Activated naive CD4-positive, alpha-beta T cell treated with anti-CD3 and anti-CD28 coated beads, Interleukin-2, amount 50 U/mL, for 16 hours (primary cell): ENCODE measurements at places on chromosomes 16 and 17.

DNA sequence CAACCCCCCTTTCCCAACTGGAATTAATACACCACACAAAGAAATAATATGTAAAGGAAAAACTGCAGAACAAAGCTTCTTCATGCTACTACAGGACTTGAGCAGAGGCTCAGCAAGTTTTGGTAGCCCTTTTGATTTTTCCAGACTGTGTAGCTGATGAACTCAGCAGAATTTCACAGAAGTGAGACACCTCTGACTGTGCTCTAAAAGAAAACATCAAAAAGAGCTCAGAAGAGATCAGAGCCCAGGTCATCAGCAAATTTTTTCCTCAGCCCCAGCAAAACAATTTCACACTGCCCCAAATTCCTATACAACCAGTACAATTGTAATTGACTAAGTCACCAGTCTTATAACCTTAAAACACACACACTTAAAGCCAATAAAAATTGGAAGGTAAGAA lies 38.0 kb downstream of the TTC19 start:
- DNase-seq, result no peak

- no peak for DNase-seq
Observed at GRCh38 chr17:81037026-81037797, 2.3 kb downstream of the BAIAP2 start.

DNA sequence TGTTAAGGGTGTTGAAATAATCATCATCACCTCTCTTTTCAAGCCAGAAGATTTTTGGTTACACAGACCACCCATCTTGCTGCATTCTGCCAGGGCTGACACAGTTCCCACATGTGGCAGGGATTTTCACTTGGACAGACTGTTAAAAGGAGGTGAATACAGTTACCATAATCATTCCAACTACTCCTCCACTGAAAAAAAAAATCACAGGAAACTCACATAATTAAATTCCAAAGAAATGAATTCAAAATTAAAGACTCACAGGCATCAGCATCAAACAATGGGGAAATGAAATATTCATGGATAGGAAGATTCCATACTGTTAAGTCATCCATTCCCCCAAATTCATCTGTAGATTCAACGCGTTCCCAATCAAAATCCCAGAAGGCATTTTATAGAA lies 209.4 kb downstream of the MRTFB start:
- DNase-seq, result no peak

DNA sequence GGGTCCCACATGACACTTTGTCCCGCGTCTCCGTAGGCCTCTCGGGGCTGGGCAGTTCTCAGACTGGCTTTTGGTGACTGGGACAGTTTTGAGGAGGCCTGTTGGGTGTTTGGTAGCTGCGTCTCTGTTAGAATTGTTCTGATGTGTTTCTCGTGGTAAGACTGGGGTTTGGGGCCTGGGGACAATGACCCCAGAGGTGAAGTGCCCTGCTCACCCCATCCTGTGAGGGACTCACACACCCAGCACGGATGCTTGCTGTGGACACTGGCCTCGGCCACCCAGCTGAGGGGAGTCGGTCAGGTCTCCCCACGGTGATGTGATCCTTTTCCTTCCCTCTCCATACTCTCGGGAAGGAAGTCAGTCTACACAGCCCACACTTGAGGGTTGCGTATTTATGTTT lies 50.3 kb downstream of the METRNL start:
- DNase-seq, result no peak

GRCh38 chr17:42311240-42312034 lies 23.1 kb downstream of the STAT5A start:
- DNase-seq, result no peak

- DNase-seq, result no peak
Observed at GRCh38 chr17:60155815-60156214, 6.0 kb downstream of the CA4 start.

DNA sequence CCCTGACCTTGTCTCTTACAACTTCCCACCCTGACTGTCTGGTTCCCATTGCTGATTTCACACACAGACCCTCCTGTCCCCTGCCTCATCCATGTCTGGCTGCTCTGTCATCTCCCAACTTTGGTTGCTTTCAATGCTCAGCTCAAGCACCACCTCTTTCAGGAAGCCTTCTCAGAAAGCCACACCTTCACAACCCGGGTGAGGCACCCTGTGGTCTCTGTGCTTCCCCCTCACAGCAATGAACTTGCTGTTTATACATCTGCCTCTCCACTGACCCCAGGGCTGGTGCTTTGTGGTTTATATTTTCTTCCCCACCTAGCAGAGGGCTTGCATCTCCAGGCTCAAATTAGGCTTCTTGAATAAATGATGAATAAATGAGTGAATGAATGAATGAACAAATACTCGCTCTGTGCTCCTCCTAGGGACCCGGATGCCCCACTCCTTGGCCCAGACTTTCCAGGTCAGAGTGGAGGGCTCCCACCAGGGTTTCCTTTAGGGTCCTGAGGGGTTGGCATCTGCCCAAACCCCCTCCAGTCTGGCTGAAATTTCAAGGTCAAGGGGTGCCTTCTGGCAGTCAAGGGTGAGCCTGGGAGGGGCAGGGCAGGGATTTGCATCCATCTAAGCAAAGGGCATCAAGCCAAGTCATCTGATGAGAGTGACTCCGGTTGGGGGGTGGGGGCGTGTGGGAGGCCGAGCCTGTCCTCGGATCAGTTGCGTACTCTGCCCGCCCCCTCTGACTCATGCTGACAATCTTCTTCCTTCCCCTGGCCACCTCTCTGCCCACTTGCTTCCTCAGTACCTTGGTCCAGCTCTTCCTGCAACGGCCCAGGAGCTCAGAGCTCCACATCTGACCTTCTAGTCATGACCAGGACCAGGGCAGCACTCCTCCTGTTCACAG lies at the start of gene ITGAX:
Gene ITGAX (plus strand): TSS at position 783 of the 898 bp plus-strand sequence. CDS start 79 bp downstream, at position 862.
- peak; percentile 40 for DNase-seq

GRCh38 chr16:3152277-3152990 lies 17.6 kb downstream of the ZNF213 start:
- peak; percentile 82 for DNase-seq

GRCh38 chr17:28119046-28119445 lies 76.6 kb downstream of the NLK start:
- no peak for DNase-seq

DNA sequence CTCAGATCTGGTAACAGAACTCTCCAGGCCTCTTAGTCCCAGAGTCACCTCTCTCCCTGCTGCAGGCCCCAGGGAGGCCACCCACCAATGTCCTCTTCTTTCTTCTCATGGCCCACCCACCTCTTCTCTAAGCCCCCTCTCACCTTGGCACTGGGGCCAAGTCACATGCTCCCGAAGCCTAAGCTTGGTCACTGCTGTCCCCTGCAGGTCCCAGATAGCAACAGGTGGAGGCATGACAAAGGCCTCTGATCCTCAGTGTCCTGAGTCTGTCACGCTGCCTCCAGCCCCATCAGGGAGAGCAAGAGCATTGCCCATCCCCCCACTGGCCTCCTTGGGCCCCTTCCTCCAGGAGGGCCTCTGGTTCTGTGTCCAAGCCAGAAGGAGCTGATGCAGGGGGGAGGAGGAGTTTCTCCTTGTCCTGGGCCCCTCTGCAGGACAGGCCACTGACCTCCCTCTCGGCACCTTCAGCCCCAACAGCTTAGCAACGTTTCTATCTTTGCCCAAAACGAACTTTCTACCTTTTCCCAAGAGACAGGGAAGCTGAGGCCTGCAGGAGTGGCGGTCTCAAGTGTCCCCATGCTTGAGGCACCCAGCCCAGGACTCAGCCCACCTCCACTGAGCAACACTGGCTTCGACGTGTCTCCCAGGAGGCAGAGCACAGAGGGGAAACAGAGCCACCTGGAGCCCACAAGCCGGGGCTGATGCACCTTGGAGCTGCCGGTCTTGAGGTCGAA lies 8.6 kb downstream of the P2RX1 start:
- DNase-seq, result no peak

- DNase-seq, result no peak
Observed at GRCh38 chr17:50682938-50683337, 24.8 kb downstream of the ANKRD40 start.

GRCh38 chr17:79038545-79039135 lies 14.7 kb downstream of the C1QTNF1 start:
- no peak for DNase-seq

GRCh38 chr17:78377858-78378224 lies 608 bp upstream of the PGS1 start:
- no peak for DNase-seq

- no peak for DNase-seq
Observed at GRCh38 chr16:20181416-20181815, 107.7 kb upstream of the GPR139 start.

GRCh38 chr16:67593288-67593687 lies 31.0 kb downstream of the CTCF start:
- DNase-seq, result no peak

- DNase-seq, result no peak
Observed at GRCh38 chr17:82247856-82248671, 19.2 kb downstream of the SLC16A3 start.

GRCh38 chr16:25013751-25014499 lies 1.2 kb downstream of the ARHGAP17 start:
- no peak for DNase-seq

DNA sequence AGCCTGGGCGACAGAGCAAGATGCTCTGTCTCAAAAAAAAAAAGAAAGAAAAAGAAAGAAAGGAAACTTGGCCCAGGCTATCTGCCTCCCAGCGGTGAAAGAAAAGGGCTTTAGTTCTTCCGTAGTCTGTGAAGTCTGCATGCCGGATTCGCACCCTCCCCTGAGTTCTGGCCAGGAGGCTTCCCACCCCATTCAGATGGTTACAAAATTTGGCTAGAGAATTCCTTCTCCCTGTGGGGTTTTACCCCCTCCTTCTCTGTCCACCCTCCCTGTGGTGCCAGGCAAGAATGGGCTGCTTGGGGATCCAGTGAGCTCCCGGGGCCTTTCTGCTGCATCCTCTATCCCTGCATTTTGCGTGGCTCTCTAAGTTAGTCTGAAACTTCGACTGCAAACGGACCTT lies 37.8 kb downstream of the PAFAH1B1 start:
- DNase-seq, result no peak

GRCh38 chr17:74520790-74521480 lies 10.3 kb downstream of the CD300LB start:
- no peak for DNase-seq

DNA sequence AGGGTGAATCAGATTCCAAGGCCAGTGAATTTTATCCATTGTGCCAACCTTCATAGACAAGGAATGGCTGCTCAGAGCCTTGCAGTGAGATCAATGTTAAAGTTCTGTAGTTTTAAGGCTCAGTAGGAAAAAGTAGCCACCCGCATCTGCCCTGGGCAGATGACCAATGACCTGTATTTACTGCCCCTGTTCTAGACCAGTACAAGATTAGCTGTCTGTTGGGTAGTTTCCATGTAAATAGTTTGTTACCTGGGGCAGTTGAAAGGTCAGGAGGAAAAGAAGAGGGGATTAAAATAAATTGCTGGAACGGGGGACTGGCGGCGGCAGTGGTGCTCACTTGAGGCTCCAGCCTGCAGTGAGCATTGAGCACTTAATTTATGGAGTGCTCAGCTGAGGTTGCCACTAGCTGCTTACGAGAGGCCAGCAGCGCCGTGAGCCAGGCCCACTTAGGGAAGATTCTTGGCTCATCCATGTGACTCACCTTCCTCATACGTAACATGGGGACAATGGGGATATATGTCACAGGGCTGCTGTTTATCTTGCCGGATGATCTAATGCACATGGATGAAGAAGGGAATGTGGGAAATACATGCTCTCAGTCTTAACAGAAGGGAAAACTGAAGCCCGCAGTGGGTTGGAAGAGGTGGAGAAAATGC lies 10.7 kb upstream of the NOS2 start:
- no peak for DNase-seq

DNA sequence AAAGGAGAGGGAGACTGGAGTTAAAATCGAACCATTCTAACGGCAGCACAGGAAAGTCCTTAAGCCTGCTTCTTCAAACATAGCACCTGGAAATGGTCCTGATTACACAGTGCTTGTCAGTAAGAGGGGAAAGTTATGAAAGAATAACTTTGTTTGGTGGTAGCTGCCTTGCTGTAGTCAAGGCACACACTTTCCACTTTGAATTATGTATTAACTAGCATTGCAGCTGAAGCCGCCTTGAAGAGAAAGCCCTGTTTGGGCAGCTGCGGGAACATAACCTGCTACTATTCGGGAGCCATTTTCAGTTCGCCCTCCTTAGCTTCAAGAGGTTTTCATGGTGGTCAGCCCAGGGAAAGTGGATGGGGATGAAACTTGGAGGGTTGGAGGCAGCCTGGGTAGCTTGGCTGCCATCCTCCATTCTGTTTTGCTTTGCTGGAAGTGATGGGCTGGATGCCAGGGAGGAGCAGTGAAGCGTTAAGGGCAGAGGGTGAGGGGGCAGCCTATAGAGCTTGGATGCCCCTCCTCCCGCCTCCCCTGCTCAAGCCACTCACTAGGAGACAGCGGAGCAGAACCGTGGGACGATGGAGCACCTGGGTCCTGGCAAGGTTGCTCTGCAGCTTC lies 5.3 kb upstream of the HAS3 start:
- DNase-seq, result no peak

GRCh38 chr17:794876-795275 lies 12.7 kb downstream of the MRM3 start:
- DNase-seq, result peak; percentile 39

DNA sequence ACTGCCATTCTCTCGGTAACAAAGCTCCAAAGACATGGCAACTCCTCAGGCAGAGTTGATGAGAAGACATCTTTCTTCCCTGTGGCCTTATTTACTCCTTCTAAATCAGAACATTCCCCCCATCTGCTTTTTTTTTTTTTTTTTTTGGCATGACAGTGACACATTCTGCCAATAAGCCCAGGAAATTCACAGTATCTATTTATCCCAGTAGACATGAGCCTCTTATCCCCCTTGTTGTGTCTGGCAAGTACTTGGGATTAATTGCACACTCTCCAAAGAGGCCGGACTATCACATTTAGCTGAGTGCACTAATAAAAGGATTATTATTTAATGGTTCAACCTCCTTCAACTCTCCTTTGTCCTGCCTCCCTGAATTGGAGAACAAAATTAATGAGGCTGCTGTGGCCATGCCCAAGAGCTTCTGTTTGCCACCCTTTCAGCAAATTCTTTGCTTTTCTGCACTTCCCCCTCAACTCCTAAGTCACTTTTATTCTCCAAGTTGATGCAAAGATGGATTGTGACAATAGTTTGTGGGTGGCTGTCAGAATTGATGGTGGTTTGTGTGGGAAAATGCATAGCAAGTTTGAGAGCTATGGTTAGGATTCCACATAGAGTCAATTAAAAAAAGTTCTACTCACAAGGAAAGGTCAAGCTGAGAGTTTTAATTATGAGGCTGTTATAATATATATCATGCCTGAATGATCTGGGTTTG lies 47.2 kb downstream of the GPR139 start:
- DNase-seq, result no peak

- DNase-seq, result no peak
Observed at GRCh38 chr17:13957636-13958035, 111.7 kb upstream of the COX10 start.

- DNase-seq, result no peak
Observed at GRCh38 chr17:5003214-5003867, 5.6 kb downstream of the KIF1C start.

- no peak for DNase-seq
Observed at GRCh38 chr16:81445966-81446906, 1.6 kb downstream of the CMIP start.
